ENCODE measurements at places on chromosomes 2 and 18.
A peak's percentile ranks its signal among the peaks of the same experiment; 100 is the strongest.

DNA sequence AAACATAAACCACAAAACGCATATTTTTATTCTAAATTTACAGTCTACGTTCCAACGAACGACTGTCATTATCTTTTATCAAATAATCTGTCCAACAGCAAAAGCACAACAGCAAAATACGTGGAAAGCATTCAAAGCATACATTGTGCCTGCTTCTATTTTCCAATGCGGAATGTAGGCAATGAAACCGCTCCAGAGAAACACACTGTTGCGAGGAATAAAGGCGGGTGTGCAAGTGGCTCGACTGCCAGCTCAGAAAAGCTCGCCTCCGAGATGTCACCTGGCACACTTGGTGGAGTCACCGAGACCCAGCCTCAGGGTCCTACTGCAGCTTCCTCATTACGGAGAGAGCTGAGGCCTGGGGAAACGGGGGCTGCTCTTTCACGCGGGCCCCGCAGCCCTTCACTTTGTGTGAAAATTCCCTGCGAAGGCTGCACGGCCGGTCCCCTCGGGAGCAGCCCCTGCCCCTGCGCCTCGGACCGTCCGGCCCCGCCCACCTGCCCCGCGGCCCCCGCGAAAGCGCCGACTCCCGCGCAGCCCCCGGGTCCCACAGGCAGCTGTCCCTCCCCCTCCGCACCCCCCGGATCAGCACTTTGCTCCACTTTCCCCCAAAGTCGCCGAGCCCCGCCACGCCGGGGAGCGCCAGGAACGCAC, 752 bp downstream of the MGAT4A start:
- peak; percentile 40 for DNase-seq

GRCh38 chr2:239201531-239201876, 199.3 kb downstream of the HDAC4 start:
- no peak for DNase-seq

DNA sequence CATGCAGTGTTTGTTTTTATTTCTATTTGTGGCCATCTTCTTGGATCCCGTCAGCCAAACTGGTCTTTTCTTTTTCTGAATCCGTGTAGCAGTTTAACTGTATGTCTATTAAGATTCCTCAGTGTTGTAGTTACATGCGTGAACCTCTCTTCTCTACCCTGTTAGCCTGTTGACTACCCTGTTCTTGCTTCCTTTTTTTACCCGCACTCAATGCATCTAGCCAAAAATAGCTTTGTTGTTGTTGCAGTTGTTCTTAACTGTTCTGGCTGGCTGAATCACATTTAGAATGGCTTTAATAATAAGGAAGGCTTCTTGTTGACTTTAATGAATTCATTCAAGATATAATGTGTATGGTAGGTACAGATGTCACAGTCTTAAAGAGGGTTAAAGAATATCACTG, 137.1 kb downstream of the LCLAT1 start:
- no peak for DNase-seq

DNA sequence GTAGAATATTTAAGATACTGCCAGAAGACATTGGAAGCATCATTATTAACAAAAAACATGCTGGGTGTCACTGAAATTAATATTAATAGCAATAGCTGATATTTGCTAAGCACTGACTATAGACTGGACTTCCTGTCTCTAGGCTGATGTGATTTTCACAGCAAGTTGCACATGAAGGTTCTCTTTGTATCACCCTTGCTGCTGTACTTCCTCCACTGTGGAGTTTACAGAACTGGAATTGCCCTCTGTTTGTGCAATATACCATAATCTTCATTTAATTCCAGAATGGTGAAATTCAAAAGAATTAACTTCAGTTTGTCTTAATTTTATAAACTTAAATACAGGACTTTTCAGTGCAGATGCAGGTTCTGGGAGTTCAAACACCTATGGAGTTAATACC, 585.1 kb downstream of the RNF144A start:
- no peak for DNase-seq

GRCh38 chr2:168295051-168295450, 47.7 kb upstream of the STK39 start:
- no peak for DNase-seq

DNA sequence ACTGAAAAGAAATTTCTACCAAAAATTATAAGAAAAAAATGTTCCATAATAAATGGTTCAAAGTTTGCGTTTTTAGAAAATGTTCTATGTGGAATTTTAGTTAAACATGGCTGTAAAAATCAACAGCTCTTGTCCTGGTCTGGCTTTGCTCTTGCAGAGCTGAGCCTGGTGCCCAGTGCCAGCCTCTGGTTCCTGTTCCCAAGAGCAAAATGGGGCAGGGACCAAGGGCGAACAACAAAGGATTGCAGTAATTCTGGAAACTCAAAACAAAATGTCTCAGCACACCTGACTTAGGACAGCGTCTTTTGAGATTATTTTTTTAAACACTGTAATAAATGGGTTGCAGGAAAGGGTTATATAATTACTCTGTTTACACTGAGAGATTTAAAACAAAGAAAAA, 174.7 kb downstream of the ANAPC1 start:
- no peak for DNase-seq

DNA sequence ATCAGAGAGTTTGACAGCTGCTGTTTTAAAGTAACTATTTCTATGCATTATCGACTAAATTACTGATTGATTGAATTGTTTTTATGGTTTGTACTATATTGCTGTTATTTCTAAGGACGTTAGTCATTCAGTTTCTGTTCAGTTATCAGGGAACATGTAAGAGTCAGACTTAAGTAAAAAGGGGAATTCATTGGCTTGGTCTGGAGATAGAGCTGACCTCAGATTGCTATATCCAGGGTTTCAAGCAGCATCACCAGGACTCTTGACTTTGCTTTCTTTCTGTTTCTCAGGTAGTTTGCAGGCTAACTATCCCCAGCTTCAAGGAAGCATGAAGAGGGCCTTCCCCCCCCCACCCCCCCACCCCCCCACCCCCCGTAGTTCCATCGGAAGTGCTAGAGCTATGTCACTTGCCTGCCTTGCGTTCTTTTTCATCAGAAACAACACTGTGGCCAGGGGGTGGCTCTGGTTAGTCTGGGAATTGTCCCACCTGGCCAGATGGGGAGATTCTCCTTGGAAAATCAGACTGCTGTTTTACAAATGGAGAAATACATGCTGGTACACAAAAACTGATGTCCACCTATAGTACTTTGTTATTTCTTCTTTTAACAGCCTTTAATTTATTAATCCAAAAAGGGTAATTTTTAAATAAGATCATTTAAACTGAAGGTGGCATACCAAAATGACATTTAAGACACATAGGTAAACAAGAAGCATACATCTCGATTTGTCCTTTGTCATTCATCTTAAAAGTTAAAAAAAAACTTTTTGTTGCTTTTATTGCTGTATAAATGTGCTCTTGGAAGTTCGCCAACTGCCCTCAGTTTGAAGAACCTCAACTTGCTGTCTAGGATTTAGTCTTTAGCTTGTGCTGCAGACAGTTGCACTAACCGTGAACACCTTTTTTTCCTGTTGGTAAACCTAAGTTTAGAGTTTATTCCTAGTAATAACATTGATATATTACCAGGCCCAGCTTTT, 9.4 kb downstream of the SMAD4 start:
- DNase-seq: no peak

- DNase-seq: no peak
Observed at GRCh38 chr18:1253827-1254226, 349.2 kb downstream of the ADCYAP1 start.

GRCh38 chr2:224931956-224932355, 110.3 kb downstream of the DOCK10 start:
- DNase-seq: no peak

GRCh38 chr2:157245846-157246764, 11.4 kb upstream of the GALNT5 start:
- DNase-seq: peak; percentile 62

DNA sequence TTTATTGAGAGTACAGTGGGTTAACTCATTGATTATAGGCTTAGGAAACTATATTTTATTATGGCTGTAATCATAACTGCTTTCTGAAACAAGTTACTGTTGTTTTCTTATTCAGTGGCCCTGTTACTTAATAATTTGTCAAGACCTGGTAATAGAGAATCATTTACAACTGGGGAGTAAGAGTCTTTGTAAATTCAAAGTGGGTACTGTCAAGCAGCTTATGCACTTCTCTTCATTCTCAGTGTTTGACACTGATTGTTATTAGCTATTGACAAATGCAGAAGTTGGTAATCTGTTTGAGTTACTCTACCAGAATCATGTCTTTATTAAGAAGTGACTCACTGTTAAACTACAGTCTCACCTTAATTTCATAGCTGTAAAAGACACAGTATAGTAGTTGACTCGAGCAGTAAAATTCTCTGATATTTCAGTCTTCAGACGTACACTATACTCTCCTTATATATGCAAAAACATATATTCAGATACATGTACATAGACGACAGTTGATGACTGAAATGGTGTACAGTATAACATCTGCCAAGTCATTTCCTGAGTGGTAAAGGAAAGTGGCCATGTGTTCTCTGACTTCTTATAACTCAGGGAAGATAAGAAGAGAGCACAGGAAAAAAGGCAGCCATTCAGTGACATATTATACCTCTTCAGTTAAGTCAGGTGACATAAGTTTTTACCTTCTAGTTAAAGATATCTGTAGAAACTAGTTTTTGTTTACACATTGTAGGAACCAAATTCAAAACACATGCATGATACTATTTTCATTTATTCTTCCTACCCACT, 36.0 kb upstream of the TTC27 start:
- DNase-seq: no peak

GRCh38 chr2:70985956-70986355, 7.5 kb downstream of the ANKRD53 start:
- no peak for DNase-seq

DNA sequence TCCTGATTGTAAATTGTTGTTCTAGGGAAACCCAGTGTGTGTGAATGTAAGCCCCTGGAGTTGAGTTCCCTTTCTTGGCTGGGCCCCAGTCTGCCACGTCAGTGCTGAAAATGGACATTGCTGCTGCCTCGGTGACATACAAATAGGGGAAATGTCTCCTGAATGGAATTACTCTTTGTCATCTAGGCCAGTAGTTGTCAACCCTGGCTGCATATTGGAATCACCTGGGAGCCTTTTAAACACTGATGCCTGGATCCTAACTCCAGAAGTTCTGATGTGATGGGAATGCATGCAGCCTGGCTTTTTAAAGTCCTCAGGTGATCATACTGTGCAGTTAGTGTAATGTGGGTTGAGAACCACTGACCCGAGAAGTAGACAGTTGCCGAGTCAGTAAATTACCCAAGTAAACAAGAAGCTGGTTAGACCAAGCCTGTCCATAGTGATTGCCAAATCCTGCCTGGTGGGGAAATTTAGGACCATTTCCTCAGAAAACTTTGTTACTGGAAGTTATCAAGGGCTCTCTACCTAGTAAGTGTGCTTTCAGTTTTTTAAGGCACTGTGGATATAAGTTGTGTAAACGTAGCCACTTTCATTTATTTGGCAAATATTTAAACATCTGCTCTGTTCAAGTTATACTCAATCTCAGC, 27.6 kb upstream of the IL1R1 start:
- no peak for DNase-seq

DNA sequence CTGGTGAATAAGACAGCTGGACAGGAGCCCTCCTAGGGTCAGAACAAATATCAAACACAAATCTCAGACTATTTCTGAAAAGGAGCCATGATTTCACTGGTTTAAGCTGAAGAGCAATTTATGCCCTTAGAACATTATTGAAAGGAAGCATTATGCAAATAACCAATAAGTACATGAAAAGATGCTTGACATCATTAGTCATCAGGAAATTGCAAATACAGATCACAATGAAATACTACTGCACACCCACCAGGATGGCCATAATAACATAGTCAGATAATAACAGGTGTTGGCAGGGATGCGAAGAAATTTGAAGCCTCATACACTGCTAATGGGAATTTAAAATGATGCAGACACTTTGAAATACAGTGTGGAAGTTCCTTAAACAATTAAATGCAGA, 176.4 kb upstream of the RAB6C start:
- no peak for DNase-seq

GRCh38 chr2:111116011-111116746, 4.5 kb upstream of the BCL2L11 start:
- DNase-seq: no peak

- no peak for DNase-seq
Observed at GRCh38 chr18:36493349-36494159, 196.0 kb downstream of the FHOD3 start.

GRCh38 chr2:169082995-169083394, 13.6 kb downstream of the DHRS9 start:
- no peak for DNase-seq

GRCh38 chr2:155391613-155392130, 693.2 kb downstream of the KCNJ3 start:
- no peak for DNase-seq

GRCh38 chr2:122651236-122651635, 895.8 kb downstream of the TSN start:
- DNase-seq: no peak

DNA sequence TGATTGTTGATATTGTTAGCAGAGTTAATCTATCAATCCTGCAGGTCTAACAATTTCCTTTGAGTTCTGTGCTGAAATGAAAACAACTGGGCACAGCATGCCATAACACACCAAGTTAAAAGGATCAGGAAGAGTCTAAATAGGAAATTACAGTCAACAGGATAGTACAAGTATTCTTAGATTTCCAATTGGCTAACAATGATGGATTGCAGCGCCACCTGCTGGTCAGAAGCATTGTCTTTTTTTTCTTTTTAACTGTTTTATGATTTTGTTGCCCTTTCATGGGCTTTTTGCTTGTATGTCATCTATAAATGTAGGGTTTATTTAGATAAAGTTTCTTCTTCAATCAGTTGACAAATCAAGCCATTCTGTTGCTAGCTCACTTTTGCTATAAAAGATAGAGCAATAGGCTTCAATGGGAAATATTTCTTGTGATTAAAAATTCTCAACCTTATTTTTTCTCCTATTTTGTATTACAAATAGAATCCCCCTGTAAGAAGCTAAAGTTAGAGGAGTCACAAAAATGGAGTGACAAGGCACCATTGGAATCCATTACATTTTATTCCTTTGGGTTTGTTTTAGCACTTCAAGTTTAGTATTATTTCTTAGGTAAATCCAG, 40.8 kb upstream of the RPRM start:
- peak; percentile 54 for DNase-seq

GRCh38 chr2:224948859-224949258, 93.4 kb downstream of the DOCK10 start:
- no peak for DNase-seq

DNA sequence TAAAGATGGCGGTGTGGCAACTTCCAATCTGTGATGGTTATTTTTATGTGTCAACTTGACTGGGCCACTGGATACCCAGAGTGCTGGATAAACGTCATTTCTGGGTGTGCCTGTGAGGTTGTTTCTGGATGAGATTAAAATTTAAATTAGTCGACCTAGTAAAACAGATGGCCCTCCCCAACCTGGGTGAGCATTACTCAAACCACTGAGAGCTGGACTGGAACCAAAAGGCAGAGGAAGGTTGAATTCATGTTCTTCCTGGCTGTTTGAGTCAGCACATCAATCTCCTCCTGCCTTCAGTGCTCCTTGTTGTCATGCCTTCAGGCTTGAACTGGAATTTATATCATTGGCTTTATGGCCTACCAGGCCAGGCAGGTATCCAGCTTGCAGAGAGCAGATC, 190.8 kb upstream of the RGPD4 start:
- peak; percentile 4 for DNase-seq

GRCh38 chr18:50192995-50193795, 1.8 kb downstream of the MYO5B start:
- no peak for DNase-seq

GRCh38 chr2:240435457-240435947, at the start of gene GPC1:
Gene GPC1, plus strand, starts transcription at chr2:240435663. Its CDS starts 256 bp downstream, at chr2:240435919.
- peak; percentile 80 for DNase-seq

- DNase-seq: no peak
Observed at GRCh38 chr2:118986738-118987137, 44.7 kb downstream of the MARCO start.

- DNase-seq: no peak
Observed at GRCh38 chr18:10928772-10929373, 220.5 kb downstream of the PIEZO2 start.

All from RKO (cell line).